ENCODE measurements at places on chromosomes 13 and 19. TPM values are rescaled to one million over a fixed set of nuclear protein-coding genes. Genes with fewer than 3 reads are reported as not detected.
A peak's percentile ranks its signal among the peaks of the same experiment; 100 is the strongest.

The TMC4 gene
- 94.4 TPM for polyA plus RNA-seq

- H3K36me3 ChIP-seq, result no peaks in the 10 kb centered on the region
- no peaks in the 10 kb centered on the region for H3K4me1 ChIP-seq
- H3K27me3 ChIP-seq, result no peaks in the 10 kb centered on the region
- DNase-seq, result peak; percentile 42
- no peak overlapping the region for H3K4me3 ChIP-seq
Observed at GRCh38 chr13:102877303-102877702, 31.5 kb downstream of the ERCC5 start.

The SLC1A6 gene
- polyA plus RNA-seq, result 4.6 TPM

- no peak overlapping the region for H3K4me3 ChIP-seq
- H3K27ac ChIP-seq, result peak overlapping the region; percentile 72
- no peaks in the 10 kb centered on the region for H3K27me3 ChIP-seq
- no peaks in the 10 kb centered on the region for H3K36me3 ChIP-seq
- DNase-seq, result peak; percentile 49
- peaks cover 23% of the 10 kb centered on the region for H3K4me1 ChIP-seq
Observed at GRCh38 chr13:46468570-46469463, 81.8 kb upstream of the RUBCNL start.

- H3K4me1 ChIP-seq, result no peaks in the 10 kb centered on the region
- no peaks in the 10 kb centered on the region for H3K27me3 ChIP-seq
- H3K36me3 ChIP-seq, result no peaks in the 10 kb centered on the region
- no peak overlapping the region for H3K27ac ChIP-seq
- H3K4me3 ChIP-seq, result no peak overlapping the region
- no peak for DNase-seq
Observed at GRCh38 chr19:51559240-51559639, 11.8 kb upstream of the ZNF175 start.

The ZNF813 gene
- polyA plus RNA-seq, result 2.8 TPM

- no peak overlapping the region for H3K4me3 ChIP-seq
- no peak for DNase-seq
- H3K36me3 ChIP-seq, result no peaks in the 10 kb centered on the region
Observed at GRCh38 chr13:52925251-52925650, 76.8 kb upstream of the PCDH8 start.

DNA sequence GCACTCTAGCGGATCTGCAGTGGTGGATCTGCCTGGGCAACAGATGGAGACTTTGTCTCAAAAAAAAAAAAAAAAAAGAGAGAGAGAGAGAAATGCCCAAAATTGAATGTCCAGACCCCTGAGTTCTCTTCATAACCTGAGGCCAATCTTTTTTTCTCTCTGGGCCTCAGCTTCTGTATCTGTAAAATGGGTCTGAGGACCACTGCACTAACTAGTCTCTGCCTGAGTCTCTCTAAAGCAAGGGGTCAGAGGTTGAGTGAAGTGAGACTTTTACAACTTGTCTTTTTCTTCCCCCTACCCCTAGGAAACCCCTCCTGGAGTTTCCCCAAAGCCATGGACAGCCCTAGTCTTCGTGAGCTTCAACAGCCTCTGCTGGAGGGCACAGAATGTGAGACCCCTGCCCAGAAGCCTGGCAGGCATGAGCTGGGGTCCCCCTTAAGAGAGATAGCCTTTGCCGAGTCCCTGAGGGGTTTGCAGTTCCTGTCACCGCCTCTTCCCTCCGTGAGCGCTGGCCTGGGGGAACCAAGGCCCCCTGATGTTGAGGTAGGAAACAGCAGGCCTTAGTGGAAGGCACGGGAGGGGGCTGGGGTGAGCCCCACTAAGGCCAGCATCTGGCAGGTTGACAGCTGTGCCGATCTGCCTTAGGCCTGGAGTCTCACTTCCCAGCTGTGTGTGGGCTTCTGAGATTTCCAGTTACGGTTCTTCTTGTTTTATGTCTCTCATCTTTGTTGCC lies 1.8 kb downstream of the TMEM91 start:
- peak; percentile 56 for DNase-seq
- H3K27ac ChIP-seq, result peak overlapping the region; percentile 34
- H3K4me1 ChIP-seq, result peaks cover 14% of the 10 kb centered on the region
- no peaks in the 10 kb centered on the region for H3K27me3 ChIP-seq

Data from hepatocyte (in vitro differentiated cells).